ENCODE measurements at places on chromosomes 4 and X. TPM values are rescaled to one million over a fixed set of nuclear protein-coding genes. Genes with fewer than 3 reads are reported as not detected.

Gene SSX4B
- polyA plus RNA-seq, result not detected

Gene CXorf66
- not detected for polyA plus RNA-seq

Gene TEX11
- polyA plus RNA-seq, result 0.06 TPM

Gene EXOC1L
- 0.14 TPM for polyA plus RNA-seq

DNA sequence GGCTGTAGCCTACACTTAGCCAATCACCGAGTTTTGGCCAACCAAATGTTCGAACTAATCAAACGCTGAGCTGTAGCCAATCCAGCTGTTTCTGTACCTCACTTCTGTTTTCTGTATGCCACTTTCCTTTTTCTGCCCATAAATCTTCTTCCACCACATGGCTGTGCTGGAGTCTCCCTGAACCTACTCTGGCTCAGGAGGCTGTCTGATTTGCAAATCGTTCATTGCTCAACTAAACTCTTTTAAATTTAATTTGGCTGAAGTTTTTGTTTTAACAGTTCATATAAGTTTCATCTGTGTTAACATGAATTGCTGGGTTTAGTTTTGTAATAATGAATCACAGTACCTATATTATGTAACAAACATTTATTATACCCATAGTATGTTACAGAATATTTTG, 160.7 kb upstream of the PCDH7 start:
- no peak for DNase-seq

- no peak for DNase-seq
These were observed 248.9 kb upstream of the FTHL17 start for GRCh38 chrX:31320740-31321139.

DNA sequence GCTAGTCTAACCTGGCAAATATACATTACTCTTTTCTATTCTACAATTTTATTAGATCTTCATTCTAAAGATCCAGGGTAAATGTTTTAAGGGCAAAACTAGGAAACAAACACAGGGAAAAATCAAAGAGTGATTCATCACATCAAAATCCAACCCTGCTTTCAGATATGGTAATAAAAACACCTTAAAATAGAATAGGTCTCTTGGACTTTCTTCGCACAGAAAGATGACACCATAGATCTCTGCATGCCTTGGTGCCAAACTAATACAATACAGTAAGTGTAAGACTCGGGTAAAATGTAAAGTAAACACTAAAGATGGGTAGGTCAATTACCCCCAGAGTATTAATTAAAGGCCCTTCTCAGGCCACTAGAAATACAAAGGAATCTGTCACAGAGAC, 34.2 kb downstream of the LDB2 start:
- no peak for DNase-seq

DNA sequence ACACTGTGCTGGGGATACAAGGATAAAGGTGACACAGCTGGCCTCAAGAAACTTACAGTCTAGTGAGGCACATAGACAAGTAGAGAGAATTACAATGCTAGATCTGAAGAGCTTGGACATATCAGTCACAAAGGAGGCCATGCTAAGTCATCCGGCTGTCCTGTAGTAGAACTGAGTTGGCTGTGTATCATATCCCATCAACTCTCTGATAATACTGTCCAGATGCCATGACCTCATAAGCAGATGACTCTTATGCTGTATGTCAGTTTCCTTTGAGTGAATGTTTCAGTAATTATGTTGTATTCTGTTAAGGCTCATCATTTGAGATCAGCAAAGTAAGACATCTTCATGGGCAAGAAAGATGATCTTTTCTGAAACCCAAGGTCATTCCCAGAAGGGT, 442.9 kb downstream of the MID1IP1 start:
- DNase-seq, result no peak

DNA sequence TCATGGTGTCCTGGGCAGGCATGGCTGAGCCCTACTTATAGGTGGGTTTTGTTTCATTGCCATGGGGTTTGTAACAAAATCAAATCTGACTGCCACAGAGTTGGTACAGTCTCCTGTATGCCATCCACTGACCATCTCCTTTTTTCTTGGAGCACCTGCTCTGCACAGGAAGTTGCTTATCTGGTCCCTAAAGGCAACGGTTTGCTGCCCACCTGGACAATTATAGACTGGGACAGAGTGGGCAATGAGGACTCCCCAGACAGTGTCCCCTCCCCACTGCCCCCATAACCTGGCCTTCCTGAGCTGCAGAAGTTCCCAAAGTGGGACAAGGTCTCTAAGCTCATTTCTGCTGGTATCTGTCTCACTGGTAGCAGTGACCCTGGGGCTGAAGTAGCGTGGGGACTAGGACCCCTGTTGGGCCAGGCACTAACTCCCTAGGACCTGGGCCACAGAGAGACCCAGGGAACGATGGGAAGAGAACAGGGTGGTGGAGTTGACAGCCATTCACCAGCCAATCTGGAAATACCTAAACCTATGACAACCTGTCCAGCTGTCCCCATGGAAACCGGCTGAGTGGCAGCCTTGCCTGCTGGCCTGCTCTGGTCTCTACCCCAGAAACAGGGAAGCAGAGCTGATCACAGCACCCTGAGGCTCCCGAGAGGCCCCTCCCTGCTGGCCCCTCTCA, 64.7 kb downstream of the WFS1 start:
- DNase-seq, result no peak

DNA sequence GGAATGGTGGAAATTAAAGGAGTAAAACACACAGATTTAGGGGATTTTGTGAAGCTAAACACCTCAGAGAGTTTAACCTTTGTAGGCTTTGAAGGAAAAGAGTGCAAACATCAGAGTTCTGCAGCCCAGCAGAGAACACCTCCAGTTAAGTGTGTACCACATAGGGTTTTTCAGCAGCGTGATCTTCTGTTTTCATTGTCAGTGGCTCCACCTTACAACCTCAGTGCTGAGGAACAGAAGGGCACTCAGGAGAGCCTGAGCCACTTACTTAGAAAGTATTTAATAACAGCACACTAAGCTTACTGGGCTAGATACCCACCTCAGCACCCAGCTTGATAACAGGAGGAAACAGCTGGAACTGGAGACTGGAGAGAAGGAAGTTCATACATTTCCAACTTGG, 2.0 kb upstream of the FBXW7 start:
- DNase-seq, result no peak

GRCh38 chrX:39753293-39753996, 344.3 kb downstream of the BCOR start:
- no peak for DNase-seq

GRCh38 chr4:1451106-1451751, 45.0 kb upstream of the NKX1-1 start:
- no peak for DNase-seq

DNA sequence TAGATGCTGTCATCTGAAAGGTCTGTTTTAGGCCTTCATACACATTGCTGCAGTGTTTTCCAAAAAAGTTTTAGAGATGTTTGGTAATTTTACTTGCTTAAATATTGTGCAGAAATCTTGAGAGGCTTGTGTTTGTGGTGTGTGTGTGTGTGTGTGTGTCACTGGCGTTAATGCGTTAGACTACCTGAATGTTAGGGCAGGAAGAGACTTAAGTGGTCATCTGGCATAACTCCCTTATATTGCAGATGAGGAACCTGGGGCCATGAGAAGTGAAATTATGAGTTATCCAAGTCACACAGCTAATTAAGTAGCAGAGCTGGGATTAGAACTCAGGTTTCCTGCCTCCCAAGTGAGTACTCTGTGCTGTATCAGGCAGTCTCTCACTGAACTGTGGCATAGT, 1.4 kb downstream of the LSM6 start:
- DNase-seq, result no peak

- no peak for DNase-seq
These were observed 39.3 kb upstream of the RPL34 start for GRCh38 chr4:108581083-108581482.

- DNase-seq, result no peak
These were observed 108.1 kb downstream of the MID1 start for GRCh38 chrX:10512258-10512657.

GRCh38 chr4:20368926-20369325, 117.2 kb downstream of the SLIT2 start:
- no peak for DNase-seq

GRCh38 chr4:76993787-76994641, 44.5 kb downstream of the SEPTIN11 start:
- DNase-seq, result no peak

DNA sequence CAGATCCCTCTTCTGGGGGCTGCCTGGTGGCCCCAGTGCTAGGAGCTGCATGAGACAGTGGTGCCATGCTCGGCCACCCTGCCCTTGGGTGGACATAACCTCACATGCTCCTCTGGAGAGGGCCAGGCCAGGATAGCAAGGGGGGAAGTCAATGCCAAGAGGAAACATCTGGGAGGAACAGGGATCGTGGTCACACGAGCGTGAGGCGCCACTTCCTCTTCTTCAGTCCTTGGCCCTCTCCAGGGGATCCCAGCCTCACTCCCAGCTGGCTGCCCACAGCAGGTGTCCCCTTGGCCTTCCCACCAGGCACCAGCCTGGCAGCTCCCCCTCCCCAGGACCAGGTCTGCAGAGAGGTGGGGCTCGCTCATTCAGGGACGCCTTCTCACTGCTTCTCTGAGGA, 28.6 kb downstream of the TBC1D14 start:
- no peak for DNase-seq

GRCh38 chr4:82741188-82741587, 57.4 kb downstream of the SCD5 start:
- DNase-seq, result no peak

- DNase-seq, result no peak
These were observed 70.6 kb downstream of the AR start for GRCh38 chrX:67614423-67614822.

GRCh38 chr4:2663275-2663674, 92.9 kb downstream of the TNIP2 start:
- no peak for DNase-seq

DNA sequence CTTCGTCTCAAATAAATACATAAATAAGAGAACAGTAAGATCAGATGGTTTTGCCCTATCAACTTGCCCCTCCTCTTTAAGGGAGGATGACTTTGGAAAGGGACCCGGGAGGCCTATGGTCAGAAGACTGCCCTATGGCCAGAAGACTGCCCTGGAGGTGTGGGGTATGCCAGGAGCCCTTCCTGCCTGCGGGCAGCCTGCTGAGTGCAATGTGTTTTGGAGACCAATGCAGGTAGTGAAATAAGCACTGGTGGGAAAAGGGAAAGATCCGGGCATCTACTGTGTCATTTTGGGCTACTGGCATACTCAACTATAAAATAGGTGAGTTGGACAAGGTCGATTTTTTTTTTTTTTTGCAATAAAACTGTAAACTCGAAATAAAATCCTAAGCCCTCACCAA, 129.8 kb upstream of the SLC34A2 start:
- no peak for DNase-seq

All from urinary bladder (tissue), 4 donors.